ENCODE measurements at places on chromosomes 3 and 15. TPM values are rescaled to one million over a fixed set of nuclear protein-coding genes. Genes with fewer than 3 reads are reported as not detected.

Gene CHRNB4
- total RNA-seq, result not detected

Gene TGM5
- total RNA-seq, result not detected

Gene RAB6B
- total RNA-seq, result 0.37 TPM

Gene OR5K2
- total RNA-seq, result not detected

Gene ZBTB11
- 18.6 TPM for total RNA-seq

Gene MFN1
- 48.9 TPM for total RNA-seq

Gene COMMD4
- total RNA-seq, result 66.2 TPM

Gene C3orf70
- 0.14 TPM for total RNA-seq

Gene ONECUT1
- total RNA-seq, result 0.14 TPM

Gene ETV5
- 18.5 TPM for total RNA-seq

Gene TMIE
- 0.09 TPM for total RNA-seq

Gene GRK7
- not detected for total RNA-seq

Gene CCDC191
- total RNA-seq, result 1.8 TPM

Gene CD80
- total RNA-seq, result not detected

Gene PTPRG
- total RNA-seq, result 42.1 TPM

Gene GRAMD2A
- 0.55 TPM for total RNA-seq

Gene FBLN2
- 442 TPM for total RNA-seq

Gene PLSCR2
- not detected for total RNA-seq

Gene ABHD5
- 54.9 TPM for total RNA-seq

Gene SLC15A2
- 0.14 TPM for total RNA-seq

Gene SMAD6
- 31.3 TPM for total RNA-seq

Gene TMEM158
- 35.7 TPM for total RNA-seq

Gene IL17RE
- 0.14 TPM for total RNA-seq

Gene SNURF
- 51.8 TPM for total RNA-seq

Gene RTP3
- not detected for total RNA-seq

Gene CDHR4
- total RNA-seq, result under 0.01 TPM

Gene IL5RA
- not detected for total RNA-seq

Gene LEKR1
- 0.43 TPM for total RNA-seq

Gene MUC4
- under 0.01 TPM for total RNA-seq

Gene ACKR4
- 1.4 TPM for total RNA-seq

Gene GP5
- 0.14 TPM for total RNA-seq

Gene CHRNA3
- total RNA-seq, result not detected

Gene EPHA3
- total RNA-seq, result 5.7 TPM

Gene C3orf62
- total RNA-seq, result 1.7 TPM

Gene CLDN18
- total RNA-seq, result not detected

Gene CAMKV
- not detected for total RNA-seq

Gene DUOXA1
- not detected for total RNA-seq

Gene FBXO45
- 7.8 TPM for total RNA-seq

Gene ISL2
- 0.37 TPM for total RNA-seq

Gene UBAP1L
- 0.71 TPM for total RNA-seq
